Posterior vena cava (tissue), 2 donors: ENCODE measurements at places on chromosomes 16 and 17. TPM values are rescaled to one million over a fixed set of nuclear protein-coding genes. Genes with fewer than 3 reads are reported as not detected.

DNA sequence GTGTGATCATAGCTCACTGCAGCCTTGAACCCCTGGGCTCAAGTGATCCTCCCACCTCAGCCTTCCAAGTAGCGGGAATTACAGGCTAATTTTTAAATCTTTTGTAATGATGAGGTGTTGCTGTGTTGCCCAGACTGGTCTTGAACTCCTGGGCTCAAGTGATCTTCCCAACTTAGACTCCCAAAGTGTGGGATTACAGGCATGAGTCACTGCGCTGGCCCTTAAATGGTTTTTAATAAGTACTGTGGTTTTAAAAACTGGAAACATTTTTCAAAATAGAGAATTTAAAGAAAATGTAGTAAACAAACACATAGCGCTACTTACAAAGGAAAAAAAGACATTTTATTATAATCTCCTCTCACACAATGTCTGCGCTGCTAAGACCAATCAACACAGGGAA lies 32.2 kb downstream of the MARCHF10 start:
- no peak for DNase-seq

GRCh38 chr17:77792626-77793025 lies 165.9 kb upstream of the TNRC6C start:
- DNase-seq = peak; percentile 67

GRCh38 chr16:718922-719321 lies 2.0 kb upstream of the ANTKMT start:
- no peak for DNase-seq

DNA sequence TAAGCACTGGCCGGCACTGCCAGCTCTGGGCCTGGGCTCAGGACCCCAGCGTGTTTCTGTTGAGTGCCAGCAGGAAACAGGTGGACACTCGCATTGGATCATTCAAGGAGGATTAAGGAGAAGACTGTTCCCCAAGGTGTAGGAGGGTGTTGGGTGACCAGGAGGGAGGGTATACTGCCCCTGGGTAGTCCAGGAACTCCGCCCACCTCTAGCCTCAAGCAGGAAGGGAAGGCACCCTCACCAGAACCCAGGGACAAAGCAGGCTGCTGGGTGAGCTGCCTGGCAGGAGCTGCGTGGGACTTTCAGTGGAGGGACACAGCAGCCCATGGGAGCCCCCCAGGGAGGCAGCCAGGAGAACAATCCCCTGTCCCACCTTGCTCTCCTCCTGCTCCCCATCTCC lies 7.7 kb upstream of the RAB37 start:
- peak; percentile 23 for DNase-seq

Gene MYO15B
- total RNA-seq = 114 TPM

DNA sequence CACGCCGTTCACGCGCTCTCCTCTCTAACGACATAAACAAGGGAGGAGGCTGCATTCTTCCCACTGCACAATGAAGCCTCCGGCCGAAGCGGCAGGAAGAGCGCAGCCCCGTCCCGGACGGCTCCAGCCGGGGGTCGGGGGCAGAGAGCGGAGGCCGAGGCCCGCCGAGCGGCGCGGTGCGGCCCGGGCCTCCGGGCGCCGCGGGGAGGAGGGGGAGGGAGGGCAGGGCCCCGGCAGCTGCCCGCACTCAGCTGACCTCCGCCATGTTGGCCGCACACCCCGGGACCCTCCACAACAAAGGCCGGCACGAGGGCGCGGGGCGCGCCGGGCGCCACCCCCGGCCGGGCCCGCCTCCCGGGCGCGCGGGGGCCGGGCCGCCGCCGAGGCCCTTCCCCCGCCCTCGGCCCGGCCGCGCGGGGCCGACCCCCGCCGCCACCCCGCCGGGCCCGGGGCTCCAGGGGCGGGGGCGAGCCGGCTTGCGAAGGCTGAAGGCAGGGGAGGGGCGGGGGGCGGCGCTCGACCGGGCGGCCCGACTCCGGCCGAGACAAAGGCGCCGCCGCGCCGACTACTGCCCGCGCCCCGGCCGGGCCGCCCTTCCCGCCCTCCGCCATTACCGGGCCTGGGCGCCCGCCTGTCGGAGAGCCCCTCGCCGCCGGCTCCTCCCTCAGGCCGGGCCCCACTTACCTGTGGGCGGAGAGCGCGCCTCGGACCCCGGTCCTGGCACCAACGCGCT lies 527 bp downstream of the SIAH1 start:
- DNase-seq = peak; percentile 85

DNA sequence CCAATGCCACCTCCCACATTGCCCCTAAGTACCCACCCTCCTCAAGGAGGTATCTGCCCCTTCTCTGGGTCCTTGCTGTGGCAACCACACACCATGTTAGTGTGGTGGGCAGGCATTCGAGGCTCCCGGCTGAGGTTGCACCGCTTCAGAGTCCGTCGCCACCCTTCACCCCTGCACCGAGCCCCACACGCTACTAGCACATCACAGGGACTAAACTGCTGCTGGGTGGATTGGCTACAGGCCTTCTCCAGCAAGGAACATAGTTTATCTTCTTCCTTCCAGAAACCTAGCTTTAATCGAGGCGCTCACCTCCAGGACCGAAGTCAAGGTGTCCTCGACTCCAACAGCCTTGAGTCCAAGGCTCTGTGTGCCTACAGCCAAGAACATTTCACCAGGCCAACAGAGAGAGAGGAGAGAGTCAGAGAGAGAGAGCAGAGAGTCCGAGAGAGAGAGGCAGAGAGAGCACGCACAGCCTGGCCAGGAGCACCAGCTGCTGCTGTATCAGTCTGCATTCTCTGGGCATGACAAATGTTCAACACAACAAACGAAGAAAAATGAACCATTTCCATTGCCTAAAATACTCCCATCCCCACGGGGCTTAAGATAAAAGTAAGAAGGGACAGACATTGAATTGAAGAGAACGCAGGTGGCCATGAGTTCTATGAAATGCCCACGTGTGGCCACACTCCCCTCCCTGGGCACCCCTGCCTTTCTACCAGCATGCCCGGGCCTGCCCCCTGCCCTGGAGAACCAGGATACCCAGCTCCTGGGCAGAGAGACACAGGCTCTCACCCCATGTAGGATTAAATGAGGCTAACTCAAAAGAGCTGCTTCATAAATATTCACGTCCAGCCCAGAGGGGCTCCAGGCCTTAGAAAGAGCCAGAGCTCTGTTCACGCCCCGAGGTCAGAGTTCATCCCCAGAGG lies 94.9 kb downstream of the RBFOX3 start:
- DNase-seq = peak; percentile 72

GRCh38 chr16:50814541-50814940 lies 72.7 kb downstream of the CYLD start:
- DNase-seq = no peak

- DNase-seq = no peak
Measured at GRCh38 chr16:29921034-29921385, 5.0 kb downstream of the KCTD13 start.

- DNase-seq = no peak
Measured at GRCh38 chr16:52812678-52813556, 239.8 kb downstream of the CHD9NB start.

Gene CFAP119
- total RNA-seq = 1.2 TPM

GRCh38 chr17:70377654-70378053 lies 208.3 kb downstream of the KCNJ2 start:
- DNase-seq = no peak

Gene FAM171A2
- total RNA-seq = 0.43 TPM

Gene UTS2R
- not detected for total RNA-seq

Gene TMEM114
- total RNA-seq = not detected

GRCh38 chr16:58343562-58343961 lies 48.7 kb upstream of the GINS3 start:
- DNase-seq = no peak

DNA sequence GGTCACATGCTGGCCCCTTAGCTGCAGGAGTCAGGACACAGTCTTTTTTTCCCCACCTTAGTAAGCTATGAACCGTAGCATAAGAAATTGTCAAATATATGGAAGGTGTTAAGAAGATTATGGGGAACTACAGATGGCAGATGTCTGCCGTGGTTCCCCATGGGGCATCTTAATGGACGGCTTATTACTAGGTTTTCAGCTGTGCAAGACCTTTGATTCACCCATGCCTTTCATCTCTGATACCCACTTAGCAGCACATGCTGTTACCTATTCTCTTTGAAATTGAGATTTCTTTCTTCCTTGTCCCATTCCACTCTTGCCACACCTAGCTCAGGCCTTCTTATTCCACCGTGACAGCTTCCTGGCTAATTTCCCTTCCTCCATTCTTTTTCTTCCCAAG lies 70.7 kb downstream of the RPTOR start:
- no peak for DNase-seq
